ENCODE measurements at places on chromosomes 1 and 21. TPM values are rescaled to one million over a fixed set of nuclear protein-coding genes. Genes with fewer than 3 reads are reported as not detected.

Gene CITED4
- total RNA-seq: 1.8 TPM

Gene TMEM125
- total RNA-seq: not detected

DNA sequence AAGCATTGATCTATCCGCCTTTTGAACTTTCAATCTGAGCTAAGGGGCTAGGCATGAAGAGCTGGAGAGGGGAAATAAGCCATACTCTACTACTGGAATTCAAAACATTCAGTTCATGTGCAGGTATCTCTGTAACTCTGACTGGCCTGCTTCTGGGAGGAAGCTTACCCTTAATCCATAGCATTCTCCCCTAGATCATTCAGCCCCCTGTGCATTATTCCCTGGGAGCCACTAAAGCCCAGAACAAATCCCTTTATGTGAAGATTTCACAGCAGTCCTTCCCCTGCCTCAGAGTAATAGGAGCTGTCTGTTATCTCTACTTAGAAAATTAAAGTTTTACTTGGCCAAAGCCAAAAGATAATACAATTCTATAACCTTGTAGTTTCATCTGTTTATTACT lies 300.7 kb downstream of the SEC16B start:
- DNase-seq: no peak

DNA sequence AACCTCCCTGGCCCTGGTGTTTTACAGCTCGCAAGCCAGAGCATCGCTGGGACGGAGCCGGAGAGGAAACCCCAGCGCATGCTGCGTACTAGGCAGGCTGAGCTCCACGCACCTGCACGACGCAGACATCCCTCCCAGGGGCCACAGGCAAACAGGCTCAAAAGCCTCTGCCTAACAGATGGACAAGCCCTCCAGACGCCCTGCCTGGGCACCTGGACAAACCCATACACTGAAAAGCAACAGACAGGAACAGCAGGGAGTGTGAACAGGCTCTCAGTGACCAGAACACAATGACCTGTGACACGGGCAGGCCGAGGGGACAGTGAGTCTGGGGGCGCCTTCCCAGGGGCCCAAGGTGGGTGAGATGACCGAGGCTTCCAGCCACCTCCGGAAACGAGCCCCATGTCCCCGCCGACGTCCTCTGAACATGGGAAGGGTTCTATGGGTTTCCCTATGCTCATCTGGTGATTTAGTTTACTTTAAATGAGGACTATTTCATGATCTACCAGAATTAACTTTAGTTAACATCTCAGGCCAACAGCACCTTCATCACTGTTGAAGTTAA lies 40.3 kb downstream of the NPHP4 start:
- DNase-seq: no peak

DNA sequence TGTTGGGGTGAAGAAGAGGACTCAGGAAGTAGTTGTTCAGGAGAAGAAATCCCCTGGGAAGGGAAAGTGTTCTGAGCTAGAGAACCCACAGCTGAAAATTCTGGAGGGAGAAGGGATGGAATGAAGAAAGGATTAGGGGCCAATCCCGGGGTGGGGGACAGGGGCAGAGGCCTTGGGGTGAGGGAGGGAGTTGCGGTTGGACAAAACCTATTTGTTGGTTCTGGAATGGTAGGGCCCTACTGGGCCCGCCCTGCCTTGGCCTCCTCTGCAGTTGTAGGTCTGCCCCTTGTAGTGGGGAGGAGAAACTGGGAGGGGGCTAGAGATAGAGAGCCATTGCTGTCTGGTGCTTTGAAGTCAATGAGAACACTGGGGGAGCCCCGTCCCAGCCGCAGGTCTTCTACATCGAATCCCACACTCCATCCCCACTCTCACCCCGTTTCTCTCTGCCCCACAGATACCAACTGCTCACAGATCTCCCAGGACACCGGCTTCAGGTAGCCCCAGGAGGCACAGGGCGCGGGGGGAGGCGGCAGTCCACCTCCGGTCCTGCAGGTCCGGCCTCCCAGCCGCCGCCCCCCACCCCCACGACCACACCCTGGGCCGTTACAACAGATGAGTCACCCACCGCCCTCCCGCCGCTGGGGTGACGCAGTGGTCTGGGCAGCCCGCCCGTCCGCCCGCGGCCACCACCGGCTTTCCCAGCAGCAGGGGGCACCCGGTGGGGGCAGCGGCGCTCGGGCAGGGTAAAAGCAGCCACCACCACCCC lies 1.1 kb downstream of the TAGLN2 start:
- peak; percentile 85 for DNase-seq

- DNase-seq: no peak
Observed at GRCh38 chr1:41357451-41358101, 3.7 kb upstream of the FOXO6 start.

DNA sequence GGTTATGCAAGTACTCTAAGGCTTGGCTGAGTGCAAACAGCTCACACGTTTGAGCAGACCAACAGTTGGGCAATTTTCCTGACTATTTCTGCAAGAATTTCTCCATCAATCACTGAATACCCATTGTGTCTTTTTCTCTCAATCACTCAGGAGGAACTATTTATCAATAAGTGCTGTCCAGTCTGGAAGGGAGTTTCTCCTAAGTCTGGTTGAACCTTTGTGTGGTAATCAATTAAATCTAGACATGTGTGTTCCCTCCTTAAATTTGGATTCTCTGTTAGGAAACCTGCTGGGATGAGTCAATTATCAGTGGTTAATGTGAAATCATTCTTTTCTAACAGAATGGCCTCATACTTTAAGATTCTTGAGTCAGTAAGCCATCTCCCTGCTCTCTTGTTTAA lies 6.8 kb upstream of the AADACL3 start:
- DNase-seq: no peak

GRCh38 chr1:236608930-236609726 lies 4.8 kb upstream of the HEATR1 start:
- peak; percentile 55 for DNase-seq

DNA sequence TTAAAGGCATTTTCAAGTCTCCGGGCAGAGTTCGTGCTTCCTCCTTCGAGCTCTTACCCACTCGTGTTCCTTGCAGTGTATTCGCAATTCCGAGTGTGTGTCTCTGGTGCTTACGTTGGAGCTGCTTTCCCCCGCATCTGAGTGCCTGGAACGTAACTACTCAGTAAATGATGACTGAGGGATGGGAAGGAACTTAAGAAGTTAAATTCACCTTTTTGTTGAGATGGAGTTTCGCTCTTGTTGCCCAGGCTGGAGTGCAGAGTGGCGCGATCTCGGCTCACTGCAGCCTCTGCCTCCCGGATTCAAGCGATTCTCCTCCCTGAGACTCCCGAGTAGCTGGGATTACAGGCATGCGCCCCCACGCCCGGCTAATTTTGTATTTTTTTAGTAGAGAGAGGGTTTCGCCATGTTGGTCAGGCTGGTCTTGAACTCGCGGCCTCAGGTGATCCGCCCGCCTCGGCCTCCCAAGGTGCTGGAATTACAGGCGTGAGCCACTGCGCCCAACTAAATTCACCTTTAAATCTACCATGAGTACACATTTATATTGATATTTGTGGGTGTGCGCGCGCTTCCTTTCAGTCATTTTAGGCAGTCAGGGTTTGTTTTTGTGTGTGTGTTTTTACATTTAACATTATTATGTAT lies 837 bp downstream of the NDUFS5 start:
- DNase-seq: no peak

- peak; percentile 92 for DNase-seq
Observed at GRCh38 chr1:27144920-27145661, 9.8 kb downstream of the SLC9A1 start.

- no peak for DNase-seq
Observed at GRCh38 chr1:110394493-110394820, 3.6 kb upstream of the SLC16A4 start.

DNA sequence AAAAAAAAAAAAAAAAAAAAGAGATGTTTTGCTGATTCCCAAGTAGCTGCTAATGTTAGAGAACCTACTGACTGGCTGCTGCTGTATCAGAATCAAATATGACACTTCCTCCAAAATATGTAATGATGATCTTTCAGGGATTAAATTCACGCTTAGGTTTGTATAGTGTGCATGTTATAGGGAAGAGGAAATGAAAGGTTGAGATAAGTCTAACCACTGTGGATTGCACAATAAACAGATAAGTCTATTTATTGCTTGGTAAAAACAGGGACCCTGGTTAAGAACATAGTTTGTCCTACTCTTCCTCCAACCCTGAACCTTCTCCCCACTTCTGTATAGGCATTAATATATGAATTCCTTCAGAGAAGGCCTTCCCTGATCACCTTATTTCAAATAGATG lies 13.2 kb downstream of the RC3H1 start:
- no peak for DNase-seq

GRCh38 chr1:229480495-229480894 lies 27.6 kb downstream of the NUP133 start:
- no peak for DNase-seq

DNA sequence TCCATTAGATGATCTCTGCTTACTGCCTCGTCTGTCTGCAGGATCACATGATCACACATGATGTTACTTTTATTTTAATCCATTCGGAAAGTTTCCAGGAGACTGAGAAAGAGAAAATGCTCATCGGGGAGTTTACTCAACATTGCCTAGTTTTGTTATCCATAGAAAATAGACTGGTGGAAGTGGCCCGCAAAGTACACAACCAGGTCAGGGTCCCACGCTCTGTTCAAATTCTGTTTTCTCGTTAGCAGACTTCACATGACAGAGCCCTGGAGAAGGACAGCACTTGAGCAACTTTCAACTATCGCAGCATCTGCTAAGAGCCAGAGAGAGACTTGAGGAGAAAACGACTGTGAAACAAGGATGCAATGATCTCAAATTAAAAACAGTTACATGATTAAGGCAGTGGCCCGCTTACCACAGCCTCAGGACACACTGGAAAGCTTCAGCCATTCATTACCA lies 44.2 kb downstream of the ADAMTS1 start:
- DNase-seq: no peak

- DNase-seq: peak; percentile 39
Observed at GRCh38 chr1:232891656-232892317, 58.6 kb upstream of the NTPCR start.

DNA sequence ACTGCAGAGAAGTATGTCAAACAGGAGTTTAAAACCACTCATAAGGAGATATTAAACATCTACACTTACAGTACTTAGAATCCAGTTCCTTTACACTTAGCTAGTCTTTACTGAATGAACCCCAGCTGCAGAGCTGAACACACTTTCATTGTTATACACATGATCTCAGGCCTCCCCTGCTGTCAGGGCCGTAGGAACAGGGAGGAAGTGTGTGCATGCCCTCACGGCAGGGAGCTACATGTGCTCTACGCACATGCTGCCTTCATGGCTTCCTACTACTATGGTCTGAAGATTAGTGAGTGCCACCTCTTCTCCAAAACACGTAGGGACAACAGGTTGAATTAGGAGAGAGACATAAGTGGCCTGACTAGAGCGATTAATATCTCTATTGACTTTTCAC lies 191.5 kb downstream of the SIPA1L2 start:
- no peak for DNase-seq

DNA sequence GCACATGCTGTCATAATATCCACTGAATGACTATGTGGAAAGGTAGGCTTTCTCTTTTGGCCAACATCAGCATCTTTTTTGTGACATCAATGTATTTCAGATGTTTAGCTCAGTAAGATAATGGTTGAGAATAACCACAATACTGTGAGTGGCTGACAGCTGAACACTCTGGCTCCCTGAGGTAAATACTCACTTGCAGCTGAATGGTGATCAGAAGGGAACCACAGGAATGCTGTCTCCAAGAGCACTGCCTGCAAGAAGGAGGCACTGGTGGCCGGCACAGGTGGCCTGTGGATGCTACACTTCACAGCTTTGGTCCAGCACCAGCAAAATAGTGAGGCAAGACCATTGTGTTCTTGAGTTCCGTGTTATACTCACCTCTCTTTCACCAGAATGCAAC lies 118.7 kb upstream of the PPM1J start:
- peak; percentile 40 for DNase-seq

DNA sequence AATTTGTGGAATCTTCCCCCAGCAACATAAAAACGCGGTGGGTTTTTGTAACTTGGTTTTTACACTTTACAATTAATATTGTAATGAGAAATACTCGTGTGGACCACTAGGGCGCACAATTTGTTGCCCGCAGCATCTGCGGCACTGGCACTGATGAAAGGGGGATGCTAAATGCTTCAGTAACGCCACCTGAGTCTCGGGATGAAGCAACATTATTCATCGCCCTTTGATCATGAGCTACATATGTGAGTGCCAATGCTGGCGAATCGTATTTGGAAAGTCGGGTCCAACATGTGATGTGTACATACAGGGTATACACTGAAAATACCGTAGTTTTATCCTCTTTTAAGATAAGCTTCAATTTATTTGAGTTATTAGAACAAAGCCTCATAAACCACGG lies 34.2 kb upstream of the COX20 start:
- no peak for DNase-seq

Measured in LHCN-M2 (cell line).